Frontal cortex (tissue), 4 donors: ENCODE measurements at places on chromosomes 16 and 17.

GRCh38 chr17:17170346-17170985 lies 35.7 kb downstream of the PLD6 start:
- DNase-seq, result no peak

GRCh38 chr16:66534376-66534799 lies 15.5 kb downstream of the TK2 start:
- DNase-seq, result no peak

GRCh38 chr17:57606111-57606875 lies 138.8 kb downstream of the CCDC182 start:
- no peak for DNase-seq

GRCh38 chr16:25040543-25040942 lies 25.4 kb upstream of the ARHGAP17 start:
- DNase-seq, result no peak

DNA sequence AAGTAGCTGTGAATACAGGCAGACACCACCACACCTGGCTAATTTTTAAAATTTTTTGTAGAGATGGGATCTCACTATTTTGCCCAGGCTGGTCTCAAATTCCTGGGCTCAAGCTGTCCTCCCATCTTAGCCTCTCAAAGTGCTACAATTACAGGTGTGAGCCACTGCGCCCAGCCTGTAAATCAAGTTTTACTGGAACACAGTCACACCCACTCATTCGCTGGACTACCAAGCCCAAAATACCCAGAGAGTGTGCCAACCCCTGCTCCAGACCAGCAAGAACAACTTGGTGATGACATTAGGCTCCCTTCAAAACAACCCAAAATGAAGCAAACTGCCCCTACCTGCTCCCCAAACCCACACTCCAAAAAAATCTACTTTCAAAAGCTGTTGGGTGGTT lies 36.0 kb downstream of the TVP23A start:
- no peak for DNase-seq

- no peak for DNase-seq
Measured at GRCh38 chr17:39200957-39201510, 951 bp downstream of the RPL19 start.

DNA sequence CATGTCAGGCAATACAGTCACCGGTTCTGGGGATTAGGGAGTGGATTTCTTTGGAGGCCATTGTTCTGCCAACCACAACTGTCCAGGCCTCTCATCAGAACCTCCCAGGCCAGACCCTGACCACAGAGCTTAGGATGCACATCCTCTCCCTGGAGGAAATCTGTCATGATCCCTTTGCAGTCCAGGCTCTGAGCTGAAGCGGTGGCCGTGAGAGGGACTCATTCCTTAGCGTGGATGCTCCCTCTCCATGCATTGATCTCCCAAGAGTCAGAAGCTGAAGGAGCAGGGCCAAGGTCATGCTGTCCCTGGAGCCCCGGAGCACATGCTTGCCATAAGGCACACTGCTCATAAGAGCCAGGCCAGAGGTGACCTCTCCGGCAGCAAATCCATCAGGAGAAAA lies 181.4 kb downstream of the COPRS start:
- DNase-seq, result no peak

GRCh38 chr17:36835036-36835435 lies 102.2 kb upstream of the LHX1 start:
- DNase-seq, result no peak

DNA sequence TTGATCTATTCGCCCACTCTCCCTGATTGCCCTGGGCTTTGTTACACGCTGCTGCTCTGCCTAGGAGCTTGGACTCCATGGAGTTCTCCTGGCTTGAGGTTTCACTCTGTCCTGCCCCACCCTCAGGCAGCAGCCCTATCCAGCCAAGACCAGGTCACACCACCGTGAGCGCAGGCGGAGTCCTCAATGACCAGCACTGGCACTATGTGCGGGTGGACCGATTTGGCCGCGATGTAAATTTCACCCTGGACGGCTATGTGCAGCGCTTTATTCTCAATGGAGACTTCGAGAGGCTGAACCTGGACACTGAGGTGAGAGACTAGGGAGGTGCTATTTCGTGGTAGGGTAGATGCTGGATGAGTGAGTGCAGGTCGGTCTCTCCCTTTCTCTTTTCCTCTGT lies 3.5 kb downstream of the CNTNAP1 start:
- DNase-seq, result no peak

DNA sequence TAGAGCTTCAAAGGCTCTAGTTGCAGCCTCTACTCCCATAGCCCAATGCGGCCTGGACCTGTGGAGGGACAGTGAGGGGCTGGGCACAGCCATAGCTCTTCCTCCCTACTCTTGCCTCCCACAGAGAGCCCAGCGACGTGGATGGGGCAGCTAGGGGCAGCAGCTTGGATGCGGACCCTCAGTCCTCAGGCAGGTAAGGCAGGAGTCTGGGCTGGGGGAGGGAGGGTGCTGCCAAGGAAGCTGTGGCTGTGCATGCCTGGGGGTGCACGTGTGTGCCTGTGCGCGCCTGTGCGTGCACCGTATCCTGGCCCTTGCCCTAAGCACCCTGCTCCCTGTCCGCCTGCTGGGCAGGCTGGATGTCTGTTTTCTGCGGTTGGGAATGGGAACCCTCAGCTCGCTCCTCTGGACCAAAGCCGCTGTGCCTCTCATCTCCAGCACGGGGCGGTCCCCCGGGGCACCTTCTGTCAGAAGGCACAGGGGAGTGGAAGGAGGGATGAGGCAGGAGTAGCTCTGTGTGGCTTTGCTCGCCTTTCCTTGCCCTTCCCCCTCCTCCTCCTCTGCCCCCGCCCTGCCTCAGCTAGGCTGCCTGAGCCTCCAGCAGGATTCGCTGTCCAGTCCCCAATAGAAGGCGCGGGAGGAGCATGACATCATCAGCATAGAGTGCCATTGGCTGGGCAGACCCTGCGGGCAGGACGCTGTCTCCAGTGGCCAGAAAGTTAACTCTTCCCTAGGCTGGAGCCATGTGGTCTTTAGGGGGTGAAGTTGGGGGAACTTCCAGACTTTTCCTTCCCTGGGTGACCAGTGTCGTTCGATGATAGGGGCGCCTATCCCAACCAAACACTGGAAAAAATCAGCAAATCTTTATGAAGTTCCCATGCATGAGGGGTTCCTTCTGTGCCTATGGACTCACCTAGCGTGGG lies 797 bp downstream of the PRCD start:
- DNase-seq, result peak; percentile 97
